ENCODE measurements at places on chromosomes 5 and 9. TPM values are rescaled to one million over a fixed set of nuclear protein-coding genes. Genes with fewer than 3 reads are reported as not detected.

DNA sequence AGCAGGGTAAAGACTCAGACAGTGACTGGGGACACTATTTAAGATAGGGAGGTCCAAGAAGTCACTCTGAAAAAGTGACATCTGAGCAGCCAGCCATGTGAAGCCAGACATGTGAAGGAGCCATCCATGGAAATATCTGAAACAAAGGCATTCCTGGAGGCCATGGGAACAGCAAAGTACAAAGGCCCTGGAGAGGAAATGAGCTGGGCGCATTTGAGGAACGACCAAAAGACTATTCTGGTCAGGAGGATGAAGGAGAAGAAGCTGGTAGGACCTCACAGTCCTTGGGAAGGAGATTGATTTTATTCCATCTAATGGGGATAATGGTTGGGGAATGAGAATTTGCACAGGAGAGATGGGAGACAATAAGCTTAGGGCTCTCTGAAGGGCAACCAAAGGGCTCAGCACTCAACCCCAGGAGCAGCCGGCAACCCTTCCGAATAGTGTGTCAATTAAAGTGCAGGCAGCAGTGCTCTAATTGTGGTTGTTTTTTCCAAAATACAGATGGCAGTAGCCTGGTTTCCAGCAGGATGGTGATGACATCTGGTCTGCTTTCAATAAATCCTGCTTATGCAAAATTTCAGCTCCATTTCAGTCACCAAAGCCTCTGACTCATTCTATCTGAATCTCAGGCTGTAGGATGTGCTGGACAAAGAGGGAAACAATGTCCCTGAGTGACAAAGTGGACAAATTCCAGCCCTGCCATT, 26.7 kb downstream of the FOXI1 start:
- no peaks in the 10 kb centered on the region for H3K36me3 ChIP-seq
- no peaks in the 10 kb centered on the region for H3K27me3 ChIP-seq
- no peak overlapping the region for H3K4me3 ChIP-seq
- no peak for DNase-seq
- no peak overlapping the region for H3K27ac ChIP-seq
- H3K4me1 ChIP-seq, result no peaks in the 10 kb centered on the region

DNA sequence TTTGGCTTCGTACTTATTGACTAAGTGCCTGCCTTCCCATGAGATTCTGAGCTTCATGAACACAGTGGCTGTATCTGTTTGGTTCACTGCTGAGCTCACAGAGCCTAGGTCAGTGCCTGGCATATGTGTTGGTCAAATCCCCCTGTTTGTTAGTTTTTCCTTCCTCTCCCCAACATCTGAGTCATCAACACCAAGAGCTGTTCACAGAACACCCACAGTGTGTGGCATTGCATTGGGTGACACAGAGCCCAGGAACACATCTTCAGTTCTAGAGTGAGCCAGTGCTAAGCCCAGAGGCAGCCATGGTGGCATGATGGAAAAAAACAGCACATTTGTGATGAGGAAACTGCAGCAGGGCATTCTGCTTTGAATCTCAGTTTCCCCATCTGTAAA, 294.6 kb downstream of the SEC61B start:
- no peaks in the 10 kb centered on the region for H3K27me3 ChIP-seq
- H3K4me1 ChIP-seq, result peaks cover 7% of the 10 kb centered on the region
- no peaks in the 10 kb centered on the region for H3K36me3 ChIP-seq
- no peak overlapping the region for H3K27ac ChIP-seq
- DNase-seq, result no peak

DNA sequence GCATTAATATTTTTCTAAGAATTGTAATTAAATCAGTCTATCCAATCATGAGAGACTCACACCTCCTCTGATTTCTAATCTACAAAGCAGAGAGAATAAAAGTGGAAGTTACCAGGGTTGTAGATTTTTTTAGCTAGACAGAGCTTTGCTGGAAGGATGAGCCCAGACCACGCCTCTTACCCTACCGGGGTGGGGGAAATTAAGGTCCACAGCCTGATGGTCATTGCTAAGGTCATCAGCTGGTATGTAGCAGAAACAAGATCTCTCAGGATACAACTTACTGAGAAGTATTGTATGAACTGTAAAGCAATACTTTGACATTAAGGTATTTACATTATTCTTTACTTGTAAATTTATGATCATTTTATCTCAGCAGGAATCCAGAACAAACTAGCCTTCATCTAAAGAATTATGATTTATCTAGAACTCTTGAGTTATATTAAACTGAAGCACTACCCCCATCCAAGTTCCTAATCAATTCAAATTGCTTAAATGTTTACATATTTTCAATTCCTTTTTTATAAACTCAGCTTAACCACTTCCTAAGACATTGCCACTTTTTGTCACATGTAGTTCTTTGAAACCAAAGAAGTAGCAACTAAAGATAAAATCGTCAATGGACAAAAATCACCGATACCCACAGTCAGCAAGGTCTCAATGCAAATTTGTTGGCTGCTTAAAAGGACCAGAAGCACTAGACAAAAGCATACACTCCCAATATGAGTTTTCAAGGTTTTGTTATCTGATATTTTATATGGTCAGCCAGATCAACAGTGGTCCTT, 225.8 kb upstream of the DAPK1 start:
- H3K36me3 ChIP-seq, result no peaks in the 10 kb centered on the region
- no peak overlapping the region for H3K27ac ChIP-seq
- H3K4me3 ChIP-seq, result no peak overlapping the region
- DNase-seq, result no peak
- H3K4me1 ChIP-seq, result no peaks in the 10 kb centered on the region
- no peaks in the 10 kb centered on the region for H3K27me3 ChIP-seq

DNA sequence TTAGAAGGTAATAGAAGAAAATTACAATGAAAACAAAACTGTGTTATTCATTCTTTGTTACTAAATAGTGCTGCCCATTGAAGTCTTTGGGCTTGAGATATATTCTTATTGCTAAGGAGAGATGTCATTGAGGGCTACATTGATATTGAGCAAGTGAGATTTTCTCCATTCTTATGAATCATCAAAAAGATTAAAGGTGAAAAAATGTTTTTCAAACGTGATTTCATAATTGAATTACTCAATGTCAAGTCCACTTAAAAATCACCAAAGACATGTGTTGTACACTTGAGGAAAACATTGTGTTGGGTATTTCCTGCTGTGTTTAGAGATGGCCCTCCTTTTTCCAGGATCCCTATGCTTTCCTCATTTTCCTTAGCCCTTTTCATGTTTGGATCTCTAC, 448.1 kb downstream of the NFIB start:
- no peak for DNase-seq
- H3K4me3 ChIP-seq, result no peak overlapping the region
- H3K4me1 ChIP-seq, result no peaks in the 10 kb centered on the region
- H3K27me3 ChIP-seq, result no peaks in the 10 kb centered on the region

GRCh38 chr5:66742083-66742895, 146.1 kb downstream of the MAST4 start:
- H3K36me3 ChIP-seq, result no peaks in the 10 kb centered on the region
- H3K27ac ChIP-seq, result no peak overlapping the region
- DNase-seq, result peak; percentile 40
- no peak overlapping the region for H3K4me3 ChIP-seq

- H3K4me1 ChIP-seq, result no peaks in the 10 kb centered on the region
- H3K4me3 ChIP-seq, result no peak overlapping the region
- H3K27me3 ChIP-seq, result no peaks in the 10 kb centered on the region
- DNase-seq, result no peak
- H3K36me3 ChIP-seq, result no peaks in the 10 kb centered on the region
These were observed 143.5 kb downstream of the NFIB start for GRCh38 chr9:14170392-14170931.

DNA sequence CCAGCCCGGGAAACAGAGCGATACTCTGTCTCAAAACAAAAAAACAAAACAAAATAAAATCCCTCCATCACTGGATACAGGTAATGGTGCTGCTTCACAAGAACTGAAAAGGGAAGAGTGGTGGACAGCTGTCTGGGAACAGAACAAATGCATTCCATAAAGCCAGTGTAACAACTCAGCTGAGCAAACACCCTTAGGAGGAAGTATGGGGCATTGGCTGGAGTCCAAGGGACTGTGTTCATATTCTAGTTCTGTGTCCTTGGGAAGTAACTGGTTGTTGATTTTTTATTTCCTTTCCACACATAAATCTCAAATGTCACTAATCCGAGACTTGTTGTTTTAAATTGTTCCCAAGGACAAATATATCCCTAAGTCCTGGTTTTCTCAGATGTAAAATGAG, 38.3 kb downstream of the HTR1A start:
- no peaks in the 10 kb centered on the region for H3K4me1 ChIP-seq
- no peak overlapping the region for H3K27ac ChIP-seq
- no peaks in the 10 kb centered on the region for H3K27me3 ChIP-seq

- H3K27me3 ChIP-seq, result no peaks in the 10 kb centered on the region
- no peak overlapping the region for H3K4me3 ChIP-seq
- H3K4me1 ChIP-seq, result no peaks in the 10 kb centered on the region
- no peak overlapping the region for H3K27ac ChIP-seq
These were observed 10.9 kb upstream of the FCN1 start for GRCh38 chr9:134928436-134929192.

GRCh38 chr5:43573058-43573457, 16.2 kb upstream of the PAIP1 start:
- DNase-seq, result no peak
- H3K4me3 ChIP-seq, result no peak overlapping the region
- H3K36me3 ChIP-seq, result no peaks in the 10 kb centered on the region
- no peak overlapping the region for H3K27ac ChIP-seq
- no peaks in the 10 kb centered on the region for H3K27me3 ChIP-seq
- H3K4me1 ChIP-seq, result no peaks in the 10 kb centered on the region

DNA sequence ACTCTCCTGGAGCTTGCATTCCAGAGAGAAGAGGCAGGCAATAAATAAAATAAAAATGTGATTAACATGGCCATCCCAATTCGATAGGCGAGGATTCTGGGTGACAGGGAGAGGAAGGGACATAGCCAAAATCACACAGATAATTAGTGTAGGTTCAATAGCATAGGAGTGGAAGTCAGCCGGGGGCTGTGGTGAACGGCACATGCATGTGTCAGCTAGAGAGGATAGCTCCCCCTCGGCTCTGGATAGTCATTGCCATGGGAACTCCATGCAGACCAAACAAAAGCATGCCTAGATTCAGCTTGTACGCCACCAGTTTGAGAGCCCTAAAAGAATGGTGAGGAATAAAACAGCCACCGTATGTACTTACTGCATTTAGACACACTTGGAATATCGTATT, 223.5 kb downstream of the GRIA1 start:
- no peaks in the 10 kb centered on the region for H3K4me1 ChIP-seq
- H3K27ac ChIP-seq, result no peak overlapping the region
- no peak overlapping the region for H3K4me3 ChIP-seq
- no peaks in the 10 kb centered on the region for H3K36me3 ChIP-seq
- no peak for DNase-seq
- H3K27me3 ChIP-seq, result no peaks in the 10 kb centered on the region

DNA sequence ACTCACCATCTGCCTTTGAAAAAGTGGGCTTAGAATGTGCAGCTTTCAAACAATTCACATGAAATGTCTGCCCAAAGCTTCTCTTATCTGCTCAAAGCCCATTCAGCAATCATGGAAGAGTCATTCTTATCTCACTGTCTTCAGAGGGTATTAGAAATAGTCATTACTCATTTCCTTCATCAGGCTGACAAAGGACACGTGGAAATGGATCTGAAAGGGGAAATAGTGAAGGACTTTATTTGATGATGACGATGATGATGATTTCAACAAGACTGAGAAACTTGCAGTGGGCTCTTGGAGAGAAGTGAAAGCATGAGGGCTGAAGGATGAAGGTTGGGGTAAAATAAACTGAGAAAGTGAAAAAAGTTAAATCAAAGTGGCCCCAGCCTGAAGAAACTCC, 194.3 kb downstream of the SMARCA2 start:
- no peak for DNase-seq
- H3K27ac ChIP-seq, result no peak overlapping the region
- H3K36me3 ChIP-seq, result no peaks in the 10 kb centered on the region
- no peaks in the 10 kb centered on the region for H3K4me1 ChIP-seq

DNA sequence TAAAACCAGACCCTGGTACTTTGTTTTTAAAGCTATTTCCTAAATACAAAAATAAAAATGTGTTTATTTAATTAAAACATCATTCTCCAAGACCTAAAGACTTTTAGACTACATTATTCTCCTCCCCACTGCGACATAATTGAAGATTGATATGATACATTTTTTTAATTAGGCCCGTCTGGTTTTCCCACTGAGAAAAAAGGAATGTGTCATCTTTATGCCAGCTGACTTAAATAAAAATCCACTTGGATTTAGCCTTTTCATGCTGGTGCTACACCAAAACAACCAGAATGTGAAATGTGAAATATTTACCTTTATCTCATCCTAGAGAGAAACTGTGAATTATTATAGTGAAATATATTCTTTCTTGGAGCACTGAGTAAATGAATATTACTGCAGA, 155.5 kb upstream of the PPP1R2B start:
- H3K27me3 ChIP-seq, result no peaks in the 10 kb centered on the region
- no peak overlapping the region for H3K27ac ChIP-seq
- H3K36me3 ChIP-seq, result no peaks in the 10 kb centered on the region
- DNase-seq, result no peak
- H3K4me3 ChIP-seq, result no peak overlapping the region

DNA sequence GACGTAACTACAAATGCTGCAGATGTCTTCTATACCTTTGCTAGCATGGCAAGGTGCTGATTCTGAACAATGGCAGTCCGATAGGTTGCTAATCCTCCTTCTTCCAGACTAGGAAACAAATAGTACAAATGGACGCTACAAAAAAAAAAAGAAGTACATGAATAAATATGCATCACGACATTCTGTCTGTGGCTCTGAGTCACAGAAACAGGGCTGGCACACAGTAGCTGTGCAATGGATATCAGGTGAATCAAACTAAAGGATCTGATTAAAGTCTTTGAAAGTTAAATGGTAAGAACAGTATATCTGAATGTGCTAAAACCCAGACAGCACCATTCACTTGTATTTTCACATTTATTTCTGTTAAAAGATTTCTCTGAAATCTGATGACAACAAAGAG, 96.2 kb downstream of the DROSHA start:
- H3K4me3 ChIP-seq, result no peak overlapping the region
- H3K27ac ChIP-seq, result no peak overlapping the region
- no peaks in the 10 kb centered on the region for H3K4me1 ChIP-seq
- H3K36me3 ChIP-seq, result peaks cover 2% of the 10 kb centered on the region
- no peak for DNase-seq
- no peaks in the 10 kb centered on the region for H3K27me3 ChIP-seq

GRCh38 chr5:149079883-149080282, 17.0 kb upstream of the SH3TC2 start:
- no peaks in the 10 kb centered on the region for H3K27me3 ChIP-seq
- H3K4me1 ChIP-seq, result no peaks in the 10 kb centered on the region
- H3K4me3 ChIP-seq, result no peak overlapping the region
- no peaks in the 10 kb centered on the region for H3K36me3 ChIP-seq

The RASEF gene
- 5.2 TPM for total RNA-seq

The PCDHGB1 gene
- total RNA-seq, result 0.40 TPM

The PJA2 gene
- 40.6 TPM for total RNA-seq

The COQ4 gene
- 22.3 TPM for total RNA-seq

The CTXN3 gene
- not detected for total RNA-seq

The C1QTNF3 gene
- total RNA-seq, result 3.6 TPM

The MTAP gene
- 18.1 TPM for total RNA-seq

The MARVELD2 gene
- 27.0 TPM for total RNA-seq

The BASP1 gene
- total RNA-seq, result 5.1 TPM

The SPOUT1 gene
- total RNA-seq, result 33.7 TPM

The PCDHGB4 gene
- total RNA-seq, result 2.4 TPM

All from right lobe of liver (tissue), 6 donors.